ENCODE measurements at places on chromosomes 7 and 10.

GRCh38 chr10:131943021-131943814, 38.5 kb downstream of the BNIP3 start:
- no peak for DNase-seq

DNA sequence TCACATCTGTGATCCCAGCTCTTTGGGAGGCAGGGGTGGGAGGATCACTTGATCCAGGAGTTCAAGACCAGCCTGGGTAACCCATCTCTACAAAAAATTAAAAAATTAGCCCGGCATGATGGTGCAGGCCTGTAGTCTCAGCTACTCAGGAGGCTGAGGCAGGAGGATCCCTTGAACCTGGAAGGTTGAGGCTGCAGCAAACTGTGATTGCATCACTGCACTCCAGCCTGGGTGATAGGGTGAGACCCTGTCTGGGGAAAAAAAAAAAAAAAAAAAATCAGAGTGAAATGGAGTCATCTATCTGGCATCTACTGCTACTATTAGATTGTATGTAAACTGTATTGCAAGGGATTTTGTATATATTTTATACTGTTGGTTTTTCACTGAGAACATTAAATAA, 59.1 kb downstream of the KMT2E start:
- no peak for DNase-seq

GRCh38 chr7:26441002-26441521, 149.4 kb downstream of the SNX10 start:
- DNase-seq, result no peak

DNA sequence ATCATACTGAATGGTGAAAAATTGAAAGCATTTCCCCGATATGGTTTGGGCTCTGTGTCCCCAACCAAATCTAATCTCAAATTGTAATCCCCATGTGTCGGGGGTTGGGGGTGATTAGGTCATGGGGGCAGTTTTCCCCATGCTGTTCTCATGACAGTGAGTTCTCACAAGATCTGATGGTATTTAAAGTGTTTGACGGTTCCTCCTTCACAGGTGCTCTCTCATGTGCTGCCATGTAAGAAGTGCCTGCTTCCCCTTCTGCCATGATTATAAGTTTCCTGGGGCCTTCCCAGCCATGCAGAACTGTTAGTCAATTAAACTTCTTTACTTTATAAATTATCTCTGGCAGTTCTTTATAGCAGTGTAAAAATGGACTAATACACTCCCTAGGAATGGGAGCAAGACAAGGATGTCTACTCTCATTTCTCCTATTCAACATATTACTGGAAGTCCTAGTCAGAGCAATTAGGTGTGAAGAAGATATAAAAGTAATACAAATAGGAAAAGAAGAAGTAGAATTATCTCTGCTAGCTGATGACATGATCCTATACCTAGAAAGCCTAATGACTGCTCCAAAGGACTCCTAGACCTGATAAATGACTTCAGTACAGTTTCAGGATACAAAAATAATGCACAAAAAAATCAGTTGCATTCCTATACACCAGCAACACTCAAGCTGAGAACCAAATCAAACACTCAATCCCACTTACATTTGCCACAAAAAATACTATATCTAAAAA, 260.6 kb downstream of the RNLS start:
- no peak for DNase-seq

- DNase-seq, result no peak
These were observed 210.0 kb downstream of the MAD1L1 start for GRCh38 chr7:2022737-2023250.

GRCh38 chr10:75484717-75485116, 53.3 kb downstream of the LRMDA start:
- DNase-seq, result no peak

DNA sequence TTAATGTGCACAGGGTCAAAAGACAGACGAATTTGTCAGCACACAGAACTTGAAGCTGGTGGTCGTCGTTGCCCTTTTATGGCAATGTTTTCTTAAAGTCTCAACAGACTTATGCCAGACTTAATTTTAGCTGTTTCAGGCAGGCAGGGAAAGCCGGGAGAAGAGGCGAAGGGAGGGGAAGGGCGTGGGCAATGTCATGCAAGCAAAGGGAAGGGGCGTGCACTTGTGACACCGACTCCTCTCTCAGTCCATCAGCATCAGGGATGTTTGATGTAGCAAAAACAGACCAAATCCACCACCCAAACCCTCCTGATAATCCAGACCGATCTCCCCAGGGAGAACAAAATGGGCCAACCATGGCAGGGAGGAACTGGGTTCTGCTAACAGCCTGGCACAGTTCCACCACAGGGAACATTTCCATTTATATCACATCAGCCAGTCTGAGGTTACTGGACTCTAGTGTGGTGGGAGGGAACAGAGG, 118.1 kb upstream of the RHEB start:
- no peak for DNase-seq
